Gastroesophageal sphincter (tissue), 4 donors: ENCODE measurements at places on chromosomes 6 and 20.

GRCh38 chr6:145531032-145531431 is 204.3 kb downstream of the EPM2A start:
- no peak for ATAC-seq

GRCh38 chr6:109958626-109959025 is 19.5 kb upstream of the GPR6 start:
- ATAC-seq = no peak

- ATAC-seq = peak; percentile 41
These were observed 32.0 kb downstream of the ARHGAP40 start for GRCh38 chr20:38633577-38634093.

- ATAC-seq = no peak
These were observed 95.5 kb downstream of the SULF2 start for GRCh38 chr20:47689731-47690130.

DNA sequence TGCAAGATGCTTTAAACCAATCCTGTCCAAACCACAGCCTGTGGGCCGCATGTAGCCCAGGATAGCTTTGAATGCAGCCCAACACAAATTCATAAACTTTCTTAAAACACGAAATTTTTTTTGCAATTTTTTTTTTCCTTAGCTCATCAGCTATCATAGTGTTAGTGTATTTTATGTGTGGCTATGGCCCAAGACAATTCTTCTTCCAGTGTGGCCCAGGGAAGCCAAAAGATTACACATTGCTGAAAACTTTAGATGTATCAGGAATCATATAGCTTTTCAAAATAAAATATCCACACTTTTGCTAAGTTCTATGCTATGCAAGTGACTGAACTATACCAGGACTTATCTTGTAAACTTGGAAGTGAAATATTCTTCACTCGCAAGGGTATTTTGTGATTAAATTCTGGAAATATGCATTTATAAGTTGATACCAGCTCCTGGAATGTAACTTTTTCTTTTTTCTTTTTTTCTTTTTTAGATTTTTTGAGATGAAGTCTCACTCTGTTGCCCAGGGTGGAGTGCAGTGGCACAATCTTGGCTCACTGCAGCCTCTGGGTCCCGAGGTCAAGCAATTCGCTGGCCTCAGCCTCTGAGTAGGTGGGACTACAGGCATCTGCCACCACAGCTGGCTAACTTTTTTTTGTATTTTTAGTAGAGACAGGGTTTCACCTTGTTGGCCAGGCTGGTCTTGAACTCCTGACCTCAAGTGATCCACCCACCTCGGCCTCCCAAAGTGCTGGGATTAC is 49.8 kb downstream of the MTHFD1L start:
- ATAC-seq = no peak

GRCh38 chr6:14730654-14731053 is 515.2 kb upstream of the JARID2 start:
- ATAC-seq = no peak

GRCh38 chr6:158943380-158944032 is 56.5 kb downstream of the RSPH3 start:
- ATAC-seq = no peak

- ATAC-seq = no peak
These were observed 92.9 kb downstream of the TFAP2C start for GRCh38 chr20:56722042-56722441.

DNA sequence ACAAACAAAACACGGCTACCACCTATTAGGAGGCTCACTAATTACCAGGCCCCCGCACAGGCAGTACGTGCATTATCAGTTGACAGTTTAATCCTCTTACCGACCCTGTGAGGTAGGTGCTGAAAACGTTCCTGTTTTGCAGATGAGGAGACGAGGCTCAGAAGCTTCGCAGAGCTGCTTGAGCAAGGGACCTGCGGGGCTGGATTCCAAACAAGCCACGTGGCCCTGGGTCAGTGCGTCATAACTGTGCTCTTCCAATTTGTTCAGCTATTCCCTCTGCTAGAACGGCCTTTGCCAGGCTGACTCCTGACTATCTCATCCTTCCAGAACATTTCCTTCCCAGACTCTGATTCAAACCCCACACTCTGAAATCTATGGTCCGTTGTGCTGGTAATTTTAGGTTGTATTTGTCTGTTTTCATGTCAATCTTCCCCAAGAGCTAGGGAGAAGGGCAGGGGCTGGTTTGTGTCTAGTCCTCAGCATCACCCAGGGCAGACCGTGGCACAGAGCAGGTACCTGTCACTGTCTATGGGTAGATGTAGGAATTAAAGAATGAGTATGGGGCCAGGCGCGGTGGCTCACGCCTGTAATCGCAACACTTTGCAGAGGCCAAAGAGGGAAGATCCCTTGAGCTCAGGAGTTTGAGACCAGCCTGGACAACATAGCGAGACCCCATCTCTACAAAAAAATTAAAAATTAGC is 28.8 kb upstream of the TLDC2 start:
- peak; percentile 92 for ATAC-seq

DNA sequence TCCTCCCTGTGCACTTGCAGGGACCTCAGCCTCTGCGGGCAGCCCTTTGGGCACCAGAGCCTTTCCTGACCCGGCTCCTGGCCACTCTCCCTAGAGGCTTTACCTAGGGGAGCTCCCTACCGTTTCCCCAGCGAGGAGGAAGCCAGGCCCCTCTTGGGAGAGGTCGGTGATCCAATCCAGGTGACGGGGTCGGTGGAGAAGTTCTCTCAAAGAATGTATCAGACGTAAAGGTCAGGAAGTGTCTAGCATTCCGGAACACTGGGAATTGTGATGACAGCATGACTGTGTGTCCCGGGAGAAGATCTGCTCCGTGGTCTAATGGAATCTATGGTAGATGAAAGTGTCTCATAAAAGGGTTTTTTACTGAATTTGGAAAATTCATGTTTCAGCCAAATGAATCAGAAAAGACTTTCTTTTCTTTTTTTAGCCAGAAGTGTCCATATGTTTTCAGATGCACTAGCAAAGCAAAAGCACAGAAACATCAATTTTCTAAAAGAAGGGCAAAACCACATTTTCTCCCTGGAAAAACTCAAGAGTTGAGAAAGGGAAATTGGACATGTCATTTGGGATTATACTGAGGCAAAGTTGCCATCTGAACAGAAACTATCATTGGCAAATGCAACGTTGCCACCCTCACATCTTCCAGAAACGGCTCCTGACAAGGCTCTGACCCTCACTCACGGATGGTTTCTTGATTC is 289.4 kb downstream of the THBS2 start:
- no peak for ATAC-seq

- ATAC-seq = no peak
These were observed at the start of gene ADIG for GRCh38 chr20:38581013-38581412. ADIG (plus strand) TSS chr20:38581197; CDS start chr20:38581251, 54 bp downstream.
